ENCODE measurements at places on chromosomes 7 and 10.

- no peak for DNase-seq
Measured at GRCh38 chr10:16987206-16987621, 142.4 kb downstream of the CUBN start.

GRCh38 chr10:35607475-35608327 lies 2.6 kb downstream of the GJD4 start:
- DNase-seq: no peak

DNA sequence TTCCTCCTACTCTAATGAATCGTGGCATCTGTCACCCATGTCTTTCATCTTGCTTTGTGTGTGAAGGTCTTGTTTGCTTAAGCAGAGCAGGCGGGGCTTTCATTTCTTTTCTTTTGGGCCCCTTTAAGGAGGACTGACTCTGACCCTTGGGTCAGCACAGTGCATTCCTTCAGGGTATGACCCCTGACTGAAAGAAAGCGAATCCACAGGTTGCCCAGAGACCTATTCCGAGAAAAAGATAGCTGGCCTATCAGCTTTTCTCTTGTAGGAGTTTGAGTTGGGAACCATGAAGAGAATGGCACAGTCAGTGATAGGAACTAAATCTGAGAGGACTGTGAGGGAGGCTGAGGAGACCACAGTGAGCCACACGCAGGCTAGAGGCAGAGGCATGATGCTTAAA lies 193.2 kb upstream of the CDCA7L start:
- DNase-seq: no peak

GRCh38 chr10:22244001-22244400 lies 26.2 kb upstream of the EBLN1 start:
- DNase-seq: no peak

- DNase-seq: no peak
Measured at GRCh38 chr10:17006631-17007417, 122.8 kb downstream of the CUBN start.

DNA sequence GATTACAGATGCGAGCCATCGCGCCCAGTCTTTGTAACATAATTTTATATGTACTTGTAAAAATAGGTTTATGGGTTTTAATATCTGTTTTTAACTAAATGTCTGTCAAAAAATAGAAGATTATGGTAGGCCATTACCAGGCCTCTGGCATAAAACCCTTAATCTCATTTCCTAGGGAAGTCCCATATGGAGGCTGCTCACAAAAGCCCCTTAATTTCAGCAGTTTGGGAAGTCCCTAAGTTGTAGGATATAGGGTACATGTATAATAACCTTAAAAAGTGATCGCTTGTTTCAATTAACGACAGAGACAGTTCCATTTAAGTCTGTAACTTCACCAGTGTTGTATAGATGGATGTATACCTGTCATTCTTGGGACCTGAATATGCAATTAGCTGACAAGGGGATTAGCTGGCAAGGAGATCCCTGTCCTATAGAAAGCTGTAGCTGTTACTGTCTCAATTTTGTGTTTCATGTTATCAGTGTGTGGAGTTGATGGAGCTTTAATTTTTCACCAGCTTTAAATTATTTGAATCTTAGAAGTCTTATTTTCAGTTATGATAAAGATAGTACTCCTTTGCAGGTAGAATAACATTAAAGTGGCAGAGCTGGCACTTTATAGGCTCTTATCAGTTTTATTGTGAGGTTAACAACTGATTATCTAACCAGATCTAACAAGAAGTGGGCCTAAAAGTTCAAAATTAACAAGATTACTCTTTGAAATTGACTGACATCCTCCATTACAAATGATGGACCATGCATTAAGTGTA lies 10.5 kb downstream of the TRIM24 start:
- no peak for DNase-seq

DNA sequence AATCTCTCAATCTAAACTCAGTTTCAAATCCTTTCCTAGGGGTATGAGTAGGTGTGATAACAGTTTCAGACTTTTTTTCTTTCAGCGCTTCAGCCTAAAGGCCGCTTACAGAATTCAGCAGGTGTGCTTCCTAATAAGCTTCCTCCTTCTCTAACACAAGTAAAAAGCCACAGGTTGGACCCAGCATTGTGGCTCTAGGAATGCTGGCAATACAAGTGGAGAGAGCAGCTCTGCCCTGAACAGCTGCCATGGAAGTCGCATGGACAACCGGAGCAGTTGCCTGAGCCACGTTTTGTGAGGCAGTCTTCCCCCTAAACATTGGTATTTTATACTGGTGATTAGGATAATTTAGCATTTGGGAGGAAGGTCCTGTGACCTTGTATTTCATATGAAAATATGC lies 83.5 kb downstream of the ST7 start:
- no peak for DNase-seq

DNA sequence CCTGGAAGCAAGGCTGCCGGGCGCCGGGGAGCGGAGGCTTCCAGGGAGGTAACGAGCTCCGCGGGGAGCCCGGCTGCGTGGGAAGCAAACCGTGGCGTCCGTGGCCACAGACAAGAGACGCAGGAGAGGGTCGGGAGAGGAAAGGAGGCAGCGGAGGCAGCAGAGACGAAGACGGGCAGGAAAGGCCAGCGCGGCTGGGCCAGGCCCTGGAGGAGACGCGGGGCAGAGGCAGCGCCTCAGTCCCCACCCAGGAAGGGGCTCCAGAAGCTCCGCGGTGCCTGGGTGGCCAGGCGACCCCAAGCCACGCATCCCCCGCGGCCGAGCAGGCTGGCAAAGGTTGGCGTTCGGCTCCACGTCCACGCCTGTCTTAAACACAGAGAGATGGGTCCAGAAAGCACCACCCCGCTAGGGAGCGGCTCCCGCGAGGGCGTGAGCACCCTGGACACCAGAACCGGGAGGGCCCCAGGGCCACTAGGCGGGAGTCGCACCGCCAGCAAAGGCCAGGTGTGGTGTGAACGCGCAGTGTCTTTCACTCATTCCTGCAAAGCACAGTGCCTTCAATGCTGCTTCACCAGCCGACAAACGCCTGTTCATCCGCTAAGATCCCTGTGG lies 97.3 kb downstream of the PTPRN2 start:
- DNase-seq: no peak

GRCh38 chr10:49688920-49689319 lies 9.5 kb downstream of the C10orf53 start:
- no peak for DNase-seq

DNA sequence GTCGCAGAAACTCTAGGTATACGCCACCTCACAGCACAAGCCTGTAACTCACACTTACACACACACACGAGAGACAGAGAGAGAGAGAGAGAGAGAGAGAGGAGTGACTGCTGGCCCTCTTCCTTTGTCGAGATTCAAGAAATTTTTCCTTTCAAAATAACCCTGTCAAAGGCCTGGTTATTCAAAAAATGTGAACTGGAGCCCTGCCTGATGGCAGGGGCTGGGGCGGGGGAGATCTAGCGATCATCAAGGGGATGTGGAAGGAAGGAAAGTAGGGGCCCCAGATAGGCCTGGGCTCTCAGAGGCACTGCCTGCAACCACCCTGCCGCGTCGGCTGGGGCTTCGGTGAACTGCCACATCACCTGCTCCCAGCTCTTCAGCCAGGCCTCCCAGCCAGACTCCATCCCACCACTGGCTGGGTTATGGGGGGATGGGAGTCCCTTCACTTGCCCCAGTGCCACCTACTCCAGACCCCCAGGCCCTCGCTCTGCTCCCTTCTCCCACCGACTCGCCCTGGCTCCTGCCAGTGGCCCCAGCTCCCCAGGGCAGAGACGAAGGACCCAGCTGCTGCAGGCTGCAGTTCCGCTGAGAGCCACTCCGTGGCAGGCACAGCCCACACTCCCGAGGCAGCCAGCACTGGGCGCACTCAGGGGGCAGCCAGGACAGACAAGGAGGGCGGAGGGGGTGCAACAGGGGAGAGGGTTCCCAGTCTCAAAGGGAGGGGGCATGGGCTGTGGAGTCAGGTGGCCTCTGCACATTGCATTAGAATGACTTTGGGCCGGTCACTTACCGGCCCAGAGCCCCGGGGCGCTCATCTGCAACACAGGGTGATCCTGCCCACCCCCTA lies 15.3 kb downstream of the KCNH2 start:
- no peak for DNase-seq

Data from renal pelvis (tissue), 12 donors.